ENCODE measurements at places on chromosomes 3 and 15.

- DNase-seq = no peak
Measured at GRCh38 chr3:25583343-25583742, 81.4 kb downstream of the TOP2B start.

DNA sequence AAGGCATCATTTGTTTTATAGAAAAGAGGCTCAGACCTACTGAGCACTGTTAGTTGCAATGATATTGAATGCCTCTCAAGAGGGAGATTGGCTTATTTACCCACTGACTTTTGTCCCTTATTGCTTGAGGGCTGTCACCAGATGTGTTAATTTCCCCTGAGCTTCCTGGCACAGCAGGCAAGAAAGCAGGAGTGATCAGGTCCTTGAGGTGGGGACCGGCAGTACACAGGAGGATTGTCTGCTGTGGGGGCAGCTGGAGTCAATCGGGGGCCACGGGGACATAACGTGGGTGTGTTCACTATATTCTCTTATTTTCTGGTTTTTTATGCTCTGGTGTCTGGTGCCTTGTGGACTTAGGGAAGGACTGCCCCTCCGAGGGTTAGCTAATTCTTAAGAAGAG is 44.6 kb downstream of the GASK1A start:
- no peak for DNase-seq

- DNase-seq = peak; percentile 96
Measured at GRCh38 chr3:181839039-181839915, 127.6 kb downstream of the SOX2 start.

DNA sequence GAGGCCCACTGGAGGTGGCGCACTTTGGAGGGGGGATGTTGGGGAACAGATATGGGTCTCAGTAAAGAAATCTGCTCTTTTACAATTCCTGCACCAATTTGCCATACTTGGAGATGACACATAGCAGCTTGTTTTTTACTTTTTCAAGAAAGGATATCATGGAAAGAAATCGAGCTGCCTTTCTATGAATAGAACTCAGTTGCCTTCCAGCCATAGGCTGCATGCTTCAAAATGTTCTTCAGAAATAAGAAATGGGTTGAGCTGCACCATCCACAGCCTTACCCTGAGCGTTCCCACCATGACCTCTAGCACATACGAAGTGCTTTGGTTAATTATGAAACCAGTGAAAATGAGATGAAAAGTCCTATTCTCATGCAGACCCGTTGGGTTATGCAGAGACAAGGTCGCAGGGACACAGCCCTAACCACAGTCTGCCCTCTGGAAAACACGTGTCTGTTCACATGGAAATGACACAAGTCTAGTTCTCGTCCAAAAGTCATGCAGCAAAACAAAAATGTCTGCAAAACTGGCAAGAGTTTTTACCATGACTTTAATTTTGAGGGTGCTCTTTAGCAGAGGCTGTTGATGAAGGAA is 36.3 kb downstream of the NGRN start:
- DNase-seq = no peak
